ENCODE measurements at places on chromosomes 11 and 22. TPM values are rescaled to one million over a fixed set of nuclear protein-coding genes. Genes with fewer than 3 reads are reported as not detected.
A peak's percentile ranks its signal among the peaks of the same experiment; 100 is the strongest.

The AMOTL1 gene
- total RNA-seq: 52.3 TPM

DNA sequence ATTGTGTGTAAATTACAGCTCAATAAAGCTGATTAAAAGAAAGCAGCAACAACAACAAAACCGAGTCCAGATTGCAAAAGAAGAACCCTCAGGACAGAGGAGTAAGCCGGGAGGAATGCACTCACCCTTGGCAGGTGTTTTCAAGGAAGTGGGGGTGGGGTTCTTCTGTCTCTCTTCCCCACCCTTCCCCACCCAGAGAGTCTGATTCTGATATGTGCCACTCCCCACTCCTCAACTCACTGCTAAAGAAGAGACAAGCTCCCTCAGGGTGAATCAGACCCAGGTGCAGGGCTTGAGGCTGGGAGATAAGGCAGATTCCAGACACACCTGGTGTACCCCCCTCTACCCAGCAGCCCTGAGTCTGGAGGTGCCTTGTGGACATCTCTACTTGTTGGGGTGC is 38.4 kb upstream of the PHF21A start:
- no peak for DNase-seq

GRCh38 chr22:29750559-29751538 is 16.0 kb downstream of the ZMAT5 start:
- no peak for DNase-seq

DNA sequence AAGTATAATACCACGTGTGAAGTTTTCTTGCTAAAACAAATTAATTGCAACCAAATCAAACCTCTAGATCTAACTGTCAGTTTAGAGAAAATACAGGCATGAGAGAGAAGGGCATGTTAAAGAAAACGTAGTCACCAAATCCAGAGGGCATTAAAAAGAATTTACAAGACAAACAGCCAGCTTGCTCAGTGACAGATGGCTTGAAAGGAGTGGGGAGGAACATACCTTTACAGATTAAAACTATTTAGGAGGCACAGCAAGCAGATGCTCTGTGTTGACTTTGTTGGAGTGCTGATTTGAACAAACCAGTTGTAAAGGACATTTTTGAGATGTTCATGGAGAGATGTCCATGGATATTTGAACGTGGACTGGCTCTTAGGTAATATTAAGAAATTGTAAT is 96.9 kb downstream of the ATXN10 start:
- no peak for DNase-seq

DNA sequence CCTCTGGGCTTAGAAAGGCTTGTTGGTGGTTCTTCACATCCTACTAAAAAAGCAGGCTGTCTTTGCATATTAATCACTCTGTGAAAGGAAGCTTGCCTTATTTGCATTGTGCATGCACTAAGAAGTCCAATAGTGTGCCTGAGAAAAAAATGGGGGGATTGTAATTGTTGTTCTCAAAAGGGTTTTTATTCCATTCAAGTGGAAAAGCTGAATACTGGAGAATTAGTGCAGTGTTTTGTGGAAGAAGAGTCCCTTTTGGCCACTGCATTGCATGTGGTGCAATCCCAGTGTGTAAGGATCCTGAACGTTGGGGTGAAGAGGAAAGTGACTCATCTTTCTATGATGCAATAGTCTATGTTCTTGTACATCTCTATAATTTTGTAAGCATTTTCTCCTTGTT is 16.5 kb downstream of the NCAM1 start:
- DNase-seq: no peak

DNA sequence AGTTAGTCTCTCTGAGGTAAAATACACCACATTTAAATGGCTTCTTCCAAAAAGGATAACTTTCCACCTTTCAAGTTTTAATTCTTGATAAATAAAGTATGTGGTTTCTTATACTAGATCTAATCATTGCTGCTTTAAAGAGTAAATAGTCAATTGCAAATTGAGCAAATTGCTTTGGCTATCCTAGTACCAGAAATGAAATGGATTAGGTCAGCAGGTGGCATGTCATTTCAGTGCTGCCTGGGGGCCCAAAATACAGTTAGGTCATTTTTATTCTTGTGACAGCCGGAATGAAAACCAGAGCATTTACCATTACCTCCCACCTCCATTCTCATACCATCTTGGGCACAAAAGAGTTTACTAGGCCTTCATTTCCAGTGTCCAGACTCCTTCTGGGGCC is 70.2 kb downstream of the PHF21A start:
- no peak for DNase-seq

GRCh38 chr11:363948-364761 is 5.1 kb upstream of the B4GALNT4 start:
- peak; percentile 88 for DNase-seq

DNA sequence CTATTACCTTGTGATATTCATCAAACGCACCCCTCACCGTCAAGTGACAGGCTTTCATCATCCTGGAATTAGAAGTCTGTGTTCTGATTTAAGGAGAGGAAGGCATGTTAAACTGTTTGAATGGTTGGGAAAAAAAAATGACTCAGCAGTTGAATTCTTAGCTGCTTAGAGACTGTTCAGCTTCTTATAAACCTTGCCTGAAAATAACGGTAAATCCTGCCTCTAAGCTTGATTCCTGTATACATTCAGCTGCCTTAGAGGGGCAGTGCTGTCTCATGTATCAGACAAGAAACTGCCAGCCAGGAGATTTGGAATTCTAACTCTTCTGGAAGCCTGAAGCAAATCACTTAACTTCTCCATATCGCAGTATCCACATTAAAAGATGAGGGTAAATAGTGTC is 437.4 kb downstream of the JRKL start:
- DNase-seq: no peak

DNA sequence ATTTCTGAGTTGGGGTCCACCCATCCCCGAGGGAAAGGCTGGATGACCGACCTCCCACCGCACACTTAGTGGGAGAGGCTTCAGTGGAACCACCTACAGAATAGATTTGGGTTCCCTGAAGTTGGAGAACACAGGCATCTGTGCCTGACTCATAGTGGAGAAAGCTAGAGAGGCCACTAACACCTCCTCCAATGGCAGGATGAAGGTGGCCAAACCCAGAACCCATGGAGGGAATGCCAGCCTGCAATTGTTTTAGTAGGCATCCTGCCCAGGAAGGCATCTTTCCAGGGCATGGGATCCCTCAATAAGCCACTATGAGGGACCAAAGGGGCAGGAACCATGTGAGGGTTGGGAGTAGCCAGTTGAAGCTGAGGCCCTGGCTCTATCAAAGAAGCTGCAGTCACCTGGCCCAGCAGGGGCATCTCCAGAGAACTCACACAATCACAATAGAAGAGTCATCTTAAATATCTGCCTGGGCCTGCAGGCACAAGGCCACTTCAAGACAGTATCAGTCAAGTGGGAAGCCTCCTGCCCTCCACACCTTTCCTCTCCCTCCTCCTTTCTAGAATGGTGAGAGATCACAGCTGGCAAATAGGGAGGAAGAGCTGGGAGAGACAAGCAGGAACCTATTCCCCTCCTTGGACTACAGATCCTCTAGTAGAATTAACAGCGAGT is 124.1 kb upstream of the CSNK2A3 start:
- no peak for DNase-seq

The MS4A6E gene
- total RNA-seq: 0.38 TPM

GRCh38 chr11:90284171-90284570 is 61.3 kb upstream of the CHORDC1 start:
- no peak for DNase-seq

The MMP12 gene
- total RNA-seq: not detected

The BBOX1 gene
- total RNA-seq: 159 TPM

GRCh38 chr11:120212259-120212878 is 1.5 kb downstream of the OAF start:
- no peak for DNase-seq

GRCh38 chr22:36953239-36954080 is 40.0 kb downstream of the CSF2RB start:
- no peak for DNase-seq

DNA sequence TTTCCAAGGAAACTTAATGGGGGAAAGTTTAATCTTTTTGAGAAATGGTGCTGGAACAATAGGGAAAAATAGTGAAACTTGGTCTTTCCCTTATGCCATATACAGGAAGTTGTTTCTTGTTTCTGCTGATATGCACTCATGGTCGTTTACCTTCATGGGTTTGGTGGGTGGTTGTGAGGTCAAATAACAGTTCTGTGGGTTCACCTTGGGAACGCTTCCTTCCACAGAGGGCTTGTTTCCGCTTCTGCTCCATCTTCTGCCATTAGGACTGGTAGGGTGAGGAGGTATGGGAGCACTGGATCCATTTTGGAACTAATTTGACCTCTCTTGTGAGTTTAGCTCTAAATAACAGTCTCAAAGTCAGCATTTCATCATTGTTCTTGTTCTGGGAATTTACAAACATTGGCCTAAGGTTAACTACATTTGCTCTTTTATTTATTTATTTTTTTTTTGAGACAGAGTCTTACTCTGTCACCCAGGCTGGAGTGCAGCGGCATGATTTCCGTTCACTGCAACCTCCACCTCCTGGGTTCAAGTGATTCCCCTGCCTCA is 17.6 kb upstream of the RELA start:
- DNase-seq: no peak

GRCh38 chr22:38467904-38468442 is at the start of gene KDELR3:
Gene KDELR3, plus strand, starts transcription at chr22:38468096. Its CDS starts 138 bp downstream, at chr22:38468234.
- peak; percentile 72 for DNase-seq

DNA sequence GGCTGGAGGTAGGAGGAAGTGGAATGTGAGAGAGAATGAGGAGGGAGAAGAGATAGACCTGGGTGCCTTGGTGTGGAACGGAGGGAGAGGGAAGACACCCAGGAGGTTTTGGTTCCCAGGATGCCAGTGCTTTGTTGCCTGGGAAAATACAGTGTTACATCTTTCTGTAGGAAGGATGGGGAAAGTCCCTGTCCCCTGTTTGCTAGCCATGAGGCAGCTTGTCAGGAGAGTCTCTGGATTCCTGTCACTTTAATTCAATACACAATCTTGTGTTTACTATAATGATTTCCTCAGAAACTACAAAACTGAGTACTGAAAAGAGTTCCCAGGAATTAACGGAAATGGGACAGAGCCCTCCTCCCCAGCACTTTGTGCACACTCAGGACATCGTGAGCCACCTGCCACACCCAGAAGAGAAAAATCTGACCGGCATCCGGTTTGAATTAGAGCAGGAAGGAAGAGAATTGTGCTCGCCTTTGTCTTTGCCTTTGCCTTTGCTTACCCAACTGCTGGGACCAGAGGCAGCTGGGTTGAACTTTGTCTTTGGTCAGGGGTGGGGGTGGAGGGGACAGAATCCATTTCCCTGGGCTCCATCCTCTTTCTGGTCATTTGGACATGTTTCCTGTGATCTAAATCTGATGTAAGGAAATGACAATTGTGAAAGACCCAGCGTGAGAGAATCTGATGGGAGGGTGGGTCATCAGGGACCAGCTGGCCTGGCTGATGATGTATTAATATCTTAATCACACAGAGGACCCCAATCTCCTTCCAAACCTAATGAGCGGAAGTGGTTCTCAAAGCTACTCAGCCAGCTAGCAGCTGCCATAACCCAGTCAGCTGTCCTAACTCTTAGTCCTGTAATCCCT is 1.3 kb upstream of the LIMK2 start:
- peak; percentile 40 for DNase-seq

The HEPHL1 gene
- total RNA-seq: not detected

GRCh38 chr22:33650244-33650643 is 270.0 kb downstream of the LARGE1 start:
- no peak for DNase-seq

- DNase-seq: no peak
Measured at GRCh38 chr22:27420817-27421361, 380.7 kb downstream of the MN1 start.

DNA sequence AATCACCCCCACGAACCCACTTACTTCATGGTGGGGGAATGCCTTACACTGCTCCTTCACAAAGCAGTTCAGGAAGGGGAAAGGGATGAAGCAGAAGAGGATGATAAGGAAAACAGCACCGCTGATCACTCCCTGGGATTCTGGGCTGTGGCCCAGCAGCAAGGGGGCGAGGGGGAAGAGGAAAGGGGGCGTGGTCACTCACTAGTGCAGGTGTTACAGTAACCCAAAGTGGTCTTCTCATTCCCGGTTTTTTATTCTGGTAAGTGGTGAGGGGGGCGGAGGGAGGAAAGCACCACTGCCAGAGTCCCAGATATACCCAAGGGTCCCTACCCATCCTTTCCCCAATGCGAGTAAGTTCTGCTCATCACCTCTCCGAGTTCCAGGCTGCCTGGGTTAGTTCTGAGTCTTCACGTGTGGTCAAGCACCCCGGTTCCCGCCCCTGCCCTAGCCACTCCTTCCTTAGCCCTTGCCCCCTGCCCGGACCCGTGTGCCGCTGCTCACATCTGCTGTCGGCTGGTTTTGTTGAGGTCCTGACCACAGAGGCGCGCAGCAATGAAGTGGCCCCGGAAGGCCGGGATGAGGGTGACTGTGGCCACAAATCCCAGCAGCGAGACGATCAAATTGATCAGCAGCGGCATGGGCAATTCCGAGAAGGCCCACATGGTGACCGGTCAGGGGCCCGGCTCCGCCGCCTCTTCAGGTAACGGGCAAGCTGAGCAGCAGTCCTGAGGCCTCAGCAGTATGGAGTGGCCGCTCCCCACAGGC is 477 bp downstream of the DPAGT1 start:
- DNase-seq: no peak

- DNase-seq: peak; percentile 25
Measured at GRCh38 chr11:115745610-115746512, 241.6 kb upstream of the CADM1 start.

The C11orf24 gene
- 31.7 TPM for total RNA-seq

The PIH1D2 gene
- total RNA-seq: 7.5 TPM

The SCT gene
- not detected for total RNA-seq

The OR51B2 gene
- total RNA-seq: not detected
